ENCODE measurements at places on chromosomes 6 and 20. TPM values are rescaled to one million over a fixed set of nuclear protein-coding genes. Genes with fewer than 3 reads are reported as not detected.

- no peak for DNase-seq
These were observed 28.2 kb upstream of the ATXN1 start for GRCh38 chr6:16789329-16790038.

- DNase-seq = no peak
These were observed 17.7 kb downstream of the CCDC167 start for GRCh38 chr6:37481711-37482605.

GRCh38 chr20:42678895-42679294 is 510.8 kb downstream of the PTPRT start:
- DNase-seq = no peak

- DNase-seq = no peak
These were observed 142.0 kb upstream of the SOX4 start for GRCh38 chr6:21451546-21452013.

- DNase-seq = no peak
These were observed 301.3 kb upstream of the JARID2 start for GRCh38 chr6:14944593-14944992.

DNA sequence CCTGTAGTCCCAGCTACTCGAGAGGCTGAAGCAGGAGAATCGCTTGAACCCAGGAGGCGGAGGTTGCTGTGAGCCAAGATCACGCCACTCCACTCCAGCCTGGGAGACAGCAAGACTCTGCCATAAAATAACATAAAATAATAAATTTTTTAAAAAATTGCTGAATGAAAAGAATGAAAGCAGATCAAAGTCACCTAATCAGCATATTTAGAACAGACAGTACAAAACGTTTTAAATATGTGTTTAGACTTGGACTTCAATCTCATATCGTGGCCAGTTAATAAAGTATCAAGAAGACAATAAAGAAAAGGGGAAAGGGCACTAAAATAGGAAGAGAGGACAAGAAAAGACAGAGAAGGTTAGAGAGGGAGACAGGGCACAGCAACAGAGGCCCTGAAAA is 74.6 kb downstream of the EPM2A start:
- no peak for DNase-seq

Gene SCP2D1
- not detected for total RNA-seq

Measured in Daoy (cell line).